ENCODE measurements at places on chromosomes 6 and 20.

DNA sequence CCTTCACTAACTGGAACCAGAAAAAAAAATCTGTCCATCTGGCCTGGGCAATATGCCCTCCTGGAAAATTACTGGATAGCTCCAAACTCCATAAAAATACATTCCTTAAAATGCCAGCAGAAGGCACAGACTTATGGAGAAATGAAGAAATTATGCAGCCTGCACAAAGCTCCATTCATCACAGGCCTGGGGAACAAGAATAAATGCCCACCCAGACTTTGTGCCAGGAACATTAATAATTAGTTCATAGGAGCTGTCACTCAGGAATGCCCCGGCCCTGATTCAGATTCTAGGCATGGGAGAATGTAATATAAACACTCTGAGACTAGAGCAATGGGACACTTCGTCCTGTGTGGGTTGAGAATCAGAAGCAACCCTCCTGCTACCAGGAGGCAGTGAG is 199.3 kb downstream of the OTOR start:
- DNase-seq = no peak

DNA sequence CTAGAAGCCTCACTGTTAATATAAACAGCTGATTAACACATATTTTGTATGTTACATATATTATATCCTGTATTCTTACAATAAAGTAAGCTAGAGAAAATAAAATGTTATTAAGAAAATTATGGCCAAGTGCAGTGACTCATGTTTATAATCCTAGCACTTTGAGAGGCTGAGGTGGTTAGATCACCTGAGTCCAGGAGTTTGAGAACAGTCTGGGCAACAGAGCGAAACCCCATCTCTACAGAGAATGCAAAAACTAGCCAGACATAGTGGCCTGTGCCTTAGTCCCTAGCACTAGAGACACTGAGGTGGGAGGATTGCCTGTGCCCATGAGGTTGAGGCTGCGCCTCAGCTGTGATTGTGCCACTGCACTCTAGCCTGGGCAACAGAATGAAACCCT is 81.9 kb downstream of the NCOA3 start:
- no peak for DNase-seq

DNA sequence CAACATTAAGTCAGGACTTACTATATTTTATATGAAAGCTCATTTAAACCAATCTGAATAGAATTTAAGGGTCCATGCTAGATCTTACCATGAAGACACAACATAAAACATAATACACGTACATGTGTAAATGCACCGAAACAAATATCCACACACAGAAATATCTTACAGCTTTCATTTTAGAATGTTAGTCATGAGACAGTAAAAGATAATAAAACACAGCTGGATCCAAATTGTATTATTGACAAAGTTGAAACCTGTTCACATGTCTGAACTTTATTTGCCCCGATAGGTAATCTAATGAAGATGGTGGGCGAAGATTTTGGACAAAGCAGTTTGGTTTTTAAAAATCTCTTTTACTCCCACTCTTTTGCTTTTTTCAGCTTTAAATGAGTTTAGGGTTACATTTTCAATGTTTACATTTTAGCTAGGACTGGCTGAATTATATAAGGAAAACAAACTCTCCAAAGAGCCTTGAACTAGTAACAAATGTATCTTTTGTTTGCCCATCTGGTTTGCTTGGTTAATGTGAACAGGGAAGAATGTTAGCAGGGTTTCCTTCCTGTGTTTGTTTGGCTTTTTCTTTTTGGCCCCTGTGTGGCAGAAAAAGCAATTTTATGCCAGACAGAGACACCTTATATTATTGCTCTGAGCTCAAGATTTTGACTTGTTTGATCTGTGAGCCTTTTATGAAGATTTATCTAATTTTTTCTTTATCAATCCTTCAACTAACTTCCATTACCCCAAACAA is 5.1 kb upstream of the TMEM181 start:
- DNase-seq = no peak

GRCh38 chr6:170186941-170187668 is 103.8 kb downstream of the DLL1 start:
- DNase-seq = no peak

- DNase-seq = no peak
Observed at GRCh38 chr6:135493218-135493961, 4.2 kb downstream of the AHI1 start.

- DNase-seq = no peak
Observed at GRCh38 chr6:139369068-139369467, 5.4 kb downstream of the CITED2 start.

- DNase-seq = no peak
Observed at GRCh38 chr6:75986935-75987334, 85.5 kb downstream of the IMPG1 start.

DNA sequence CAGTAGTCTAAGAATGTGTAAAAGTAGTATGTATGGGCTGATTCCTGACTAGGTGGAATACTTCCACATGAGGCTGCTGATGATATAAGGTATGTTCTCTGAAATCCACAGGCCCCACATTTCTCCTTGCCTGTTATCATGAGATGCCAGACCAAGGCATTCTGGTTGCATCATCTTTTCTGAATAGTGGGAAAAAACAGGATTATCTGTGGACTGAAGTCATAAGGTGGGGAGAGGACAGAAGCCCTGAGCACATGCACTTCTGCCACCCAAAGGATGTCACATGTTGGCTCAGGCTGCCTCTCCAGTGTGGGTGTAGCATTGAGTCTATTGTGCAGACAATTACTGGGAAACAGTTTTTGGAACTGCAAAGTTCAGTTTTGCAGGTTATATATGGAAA is 184.5 kb upstream of the RAB32 start:
- DNase-seq = no peak

DNA sequence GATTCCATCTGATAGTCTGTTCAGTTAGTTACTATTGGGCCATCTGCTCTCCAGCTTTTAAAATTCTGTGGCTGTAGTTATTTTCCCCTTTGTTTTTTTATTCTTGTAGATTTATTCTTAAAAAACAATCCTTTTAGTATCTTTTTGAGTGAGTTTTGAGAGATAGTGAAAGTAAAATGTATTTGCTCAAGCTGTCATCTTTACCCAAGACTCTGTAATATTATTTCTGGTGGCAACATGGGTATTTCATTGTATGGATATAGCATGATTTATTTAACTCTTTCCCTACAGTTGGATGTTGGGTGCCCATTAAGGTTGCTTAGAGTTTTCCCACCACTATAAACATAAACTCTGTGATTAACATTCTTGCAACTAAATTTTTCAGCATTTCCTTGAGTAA is 24.6 kb downstream of the STK4 start:
- DNase-seq = no peak

Data from cardiac septum (tissue), 1 donor.